H4 (cell line): ENCODE measurements at places on chromosomes 7 and 10.

GRCh38 chr10:97759946-97760345, 11.9 kb downstream of the SFRP5 start:
- no peak for DNase-seq

DNA sequence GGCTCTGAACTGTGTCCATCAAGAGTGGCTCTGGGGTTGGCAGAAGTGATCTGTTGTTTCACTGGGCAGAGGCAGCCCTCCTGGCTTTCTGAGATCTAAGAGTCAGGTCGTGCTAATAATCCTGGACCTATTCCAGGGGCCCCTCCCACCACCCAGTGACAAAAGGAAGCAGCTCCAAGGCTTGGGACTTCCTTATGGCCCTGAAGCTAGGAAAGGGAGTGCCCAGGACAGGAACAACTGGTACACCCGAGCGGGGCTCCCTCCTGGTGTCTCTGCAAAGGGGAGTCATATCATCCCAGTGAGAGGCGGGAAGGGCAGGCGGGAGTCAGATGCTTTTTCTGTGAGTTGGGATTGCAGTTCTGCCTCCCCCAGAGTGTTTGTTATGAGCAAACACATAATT, 32.3 kb downstream of the RPS24 start:
- no peak for DNase-seq

GRCh38 chr10:43255634-43256431, 11.0 kb downstream of the RASGEF1A start:
- DNase-seq, result no peak

DNA sequence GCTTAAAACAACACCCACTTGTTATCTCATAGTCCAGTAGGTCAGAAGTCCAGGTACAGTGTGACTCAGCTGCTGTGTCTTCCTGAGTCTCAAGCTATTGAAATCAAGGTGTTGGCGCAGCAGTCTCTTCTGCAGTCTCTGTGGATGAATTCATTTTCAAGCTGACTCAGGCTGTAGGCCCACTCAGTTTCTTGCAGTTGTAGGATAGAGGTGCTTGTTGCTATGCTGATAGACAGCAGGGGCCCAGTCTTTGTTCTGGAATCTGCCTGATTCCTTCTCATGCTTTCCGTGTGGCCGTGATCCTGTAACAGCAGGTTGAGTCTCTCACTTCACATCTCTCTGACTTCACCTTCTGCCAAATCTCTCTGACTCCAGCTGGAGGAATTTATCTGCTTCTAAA, 400.4 kb upstream of the POM121L12 start:
- no peak for DNase-seq

DNA sequence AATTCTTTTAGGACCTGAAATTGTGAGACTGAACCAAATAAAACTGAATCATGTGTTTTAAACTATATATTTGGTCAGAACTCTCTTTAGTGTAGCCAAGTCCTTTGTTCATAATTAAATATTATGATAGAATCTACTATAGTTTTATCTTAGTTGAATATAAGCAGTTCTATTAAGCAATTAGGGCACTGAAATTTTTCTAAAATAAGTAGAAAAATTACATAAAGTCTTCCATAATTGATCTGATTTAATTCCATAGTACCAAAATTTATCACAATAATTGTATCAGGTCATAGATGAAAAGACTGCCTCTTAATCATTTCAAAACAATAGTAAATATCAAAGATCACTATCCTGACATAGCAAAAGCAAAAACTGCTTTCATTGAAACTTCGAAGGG, 90.1 kb upstream of the BET1 start:
- DNase-seq, result no peak

- DNase-seq, result no peak
Observed at GRCh38 chr7:138921277-138921676, 59.9 kb downstream of the KIAA1549 start.

DNA sequence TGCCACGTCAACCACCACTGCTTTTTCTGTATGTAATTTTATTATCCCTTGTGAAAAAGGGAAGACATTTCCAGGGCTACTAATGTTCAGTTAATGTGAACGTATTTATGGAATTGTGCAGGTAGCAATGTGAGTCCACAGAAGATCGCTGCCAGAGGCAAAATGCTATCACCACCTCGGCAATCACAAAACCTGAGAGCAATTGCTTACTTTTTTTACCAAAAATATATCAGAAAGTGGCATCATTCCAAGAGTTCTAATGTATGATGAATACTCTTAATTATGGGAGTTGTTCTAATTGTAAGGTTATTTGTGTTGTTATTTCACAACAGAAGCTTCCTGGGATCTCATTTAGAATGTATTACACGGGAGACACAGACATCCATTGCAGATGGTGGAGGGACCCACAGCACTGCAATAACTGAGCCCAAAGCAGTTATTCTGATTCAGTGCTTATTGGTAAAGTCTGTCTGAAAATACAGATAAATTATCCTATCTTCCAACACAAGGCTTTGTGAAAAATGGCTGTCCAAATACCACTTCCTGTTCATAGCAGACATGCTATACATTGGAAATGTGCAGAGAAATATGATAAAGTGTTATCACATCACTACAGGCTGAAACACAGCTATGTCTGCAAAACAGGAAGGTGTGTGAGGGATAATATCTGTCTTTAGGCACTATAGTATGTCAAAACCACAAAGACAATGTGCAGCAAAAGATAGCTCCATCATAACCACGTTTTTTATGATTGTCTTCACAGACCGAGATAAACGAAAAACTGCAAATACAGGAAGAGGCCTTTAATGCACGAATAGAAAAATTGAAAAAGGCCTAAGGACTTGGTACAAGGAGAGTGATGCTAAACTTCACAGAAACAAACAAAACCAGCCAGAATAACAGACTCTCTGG, 102.7 kb downstream of the CABCOCO1 start:
- DNase-seq, result no peak

DNA sequence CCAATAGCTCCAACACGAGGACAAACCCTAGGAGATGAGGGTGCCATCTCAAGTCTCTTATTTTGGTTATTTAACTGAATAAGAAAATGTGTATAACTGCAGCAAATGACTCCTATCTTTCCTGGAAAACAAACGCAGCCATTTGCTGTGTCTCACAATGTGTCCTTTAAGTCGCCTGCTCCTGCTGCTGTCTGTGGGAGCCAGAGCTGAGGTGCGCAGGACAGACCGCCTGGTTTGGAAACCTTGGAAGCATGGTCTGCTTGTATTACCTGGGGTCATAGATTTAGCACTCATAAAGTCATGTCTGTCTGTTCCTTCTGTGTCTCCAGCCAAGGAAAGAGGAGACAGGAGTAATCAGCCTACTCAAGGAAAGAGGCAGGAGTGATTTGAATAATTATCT, 760.2 kb downstream of the GRID1 start:
- DNase-seq, result no peak

DNA sequence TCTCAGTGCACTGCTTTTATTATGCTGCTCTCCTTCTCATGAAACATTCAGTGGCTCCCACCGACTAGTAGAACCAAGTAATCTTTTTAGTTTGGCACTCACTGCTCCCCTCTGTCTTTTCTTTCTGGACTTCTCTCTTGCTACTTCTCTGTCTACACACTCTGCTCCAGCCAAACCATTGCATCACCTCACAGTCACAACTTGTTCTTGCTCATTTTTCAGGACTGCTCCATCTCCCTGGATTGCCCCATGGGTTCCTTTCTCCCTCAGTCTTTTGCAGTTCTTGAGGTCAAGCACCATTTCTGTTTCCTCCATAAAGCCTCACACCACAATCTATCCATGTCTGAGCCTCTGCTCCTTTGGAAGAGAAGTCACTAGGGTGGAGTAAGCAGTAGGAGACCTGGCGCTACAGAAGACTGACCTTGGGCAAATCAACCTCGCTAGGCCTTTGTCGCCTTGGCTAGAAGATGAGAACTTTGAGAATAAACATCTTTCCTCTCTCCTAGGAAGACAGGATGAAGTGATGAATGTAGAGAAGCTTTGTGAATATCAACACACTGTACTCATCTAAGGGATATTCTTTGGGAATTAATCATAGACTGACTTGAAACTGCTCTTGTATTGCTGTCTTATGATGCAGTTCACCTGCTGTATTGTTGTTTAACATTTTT, 186.2 kb downstream of the LRMDA start:
- no peak for DNase-seq

DNA sequence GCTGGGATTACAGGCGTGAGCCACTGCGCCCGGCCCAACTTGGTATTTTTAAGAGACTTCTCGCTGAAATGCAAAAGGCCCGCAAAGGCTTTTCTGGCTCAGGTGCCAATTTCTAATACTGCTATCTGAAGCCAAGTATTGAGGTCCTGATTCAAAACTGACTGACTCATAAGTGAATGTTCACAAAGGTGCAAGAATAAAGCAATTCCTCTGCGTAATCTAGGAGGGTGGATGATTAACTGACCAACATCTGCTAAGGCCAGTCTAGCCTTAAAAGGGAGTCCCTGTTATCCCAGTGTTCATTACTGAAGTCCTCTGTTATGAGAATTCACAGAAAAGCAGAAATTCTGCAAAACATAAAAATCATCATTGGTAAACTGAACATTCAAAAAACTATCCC, 111.4 kb downstream of the SRPK2 start:
- no peak for DNase-seq

DNA sequence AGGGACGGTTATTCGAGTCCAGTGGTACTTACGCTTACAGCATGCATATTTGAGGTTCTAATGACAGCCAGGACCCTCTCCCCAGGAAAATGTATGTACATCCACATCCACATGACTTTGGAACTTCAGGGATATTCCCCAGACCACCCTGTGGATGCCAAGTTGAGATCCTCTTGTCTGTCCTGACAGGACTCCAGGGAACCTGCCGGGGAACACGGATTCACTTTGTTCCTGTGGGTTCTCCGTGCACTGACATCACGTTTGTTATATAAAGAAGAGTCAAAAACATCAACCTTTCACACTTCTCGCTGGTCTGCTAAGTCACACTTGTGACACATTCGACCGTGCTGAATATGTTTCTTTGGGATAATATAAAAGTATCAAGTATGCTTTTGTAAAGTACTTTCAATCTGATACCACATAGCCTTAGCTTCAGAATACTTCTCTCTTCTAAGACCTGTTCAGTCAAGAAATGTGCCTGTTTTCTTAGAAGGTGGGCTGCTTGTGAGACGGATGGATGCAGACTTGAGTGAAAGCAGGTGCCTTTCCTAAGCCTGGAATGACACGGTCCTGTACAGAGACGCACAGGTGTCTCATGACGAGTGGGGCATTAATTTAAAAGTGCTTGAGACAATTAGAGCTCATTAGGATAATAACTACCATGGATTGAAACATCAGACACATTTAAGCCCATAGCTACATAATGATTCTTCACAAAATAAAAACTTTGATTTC, 38.7 kb downstream of the CALML5 start:
- DNase-seq, result no peak

DNA sequence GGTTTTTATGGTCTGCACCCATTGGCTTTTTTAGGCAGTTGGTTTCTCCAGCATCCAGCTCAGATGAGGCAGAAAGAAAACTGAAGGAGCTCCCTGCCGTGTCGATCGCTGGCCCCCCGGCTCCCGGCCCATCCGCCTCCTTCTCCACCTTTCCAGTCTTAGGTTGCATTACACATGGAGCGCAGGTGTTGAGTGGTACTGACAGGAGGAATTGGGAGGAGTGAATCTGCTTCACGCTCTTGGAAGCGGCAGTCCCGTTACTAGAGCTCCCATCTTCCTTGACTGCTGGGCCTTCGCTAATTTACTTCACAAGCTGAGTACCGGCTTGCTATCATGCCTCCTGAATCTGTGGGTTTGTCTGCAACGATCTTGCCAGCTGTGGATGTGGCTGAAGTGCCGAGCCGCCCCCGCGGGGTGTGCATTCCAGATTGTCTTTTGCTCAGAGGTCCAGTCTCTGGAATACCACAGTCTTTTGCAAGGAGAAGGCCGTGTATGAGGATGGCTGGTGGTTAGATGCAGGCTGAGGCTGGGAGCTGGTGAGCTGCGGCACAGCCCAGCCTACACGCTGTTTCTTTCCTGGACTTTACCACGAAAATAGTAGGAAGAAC, 17.1 kb downstream of the IQCE start:
- no peak for DNase-seq
